Left kidney (tissue), 8 donors: ENCODE measurements at places on chromosomes 11 and 22.

DNA sequence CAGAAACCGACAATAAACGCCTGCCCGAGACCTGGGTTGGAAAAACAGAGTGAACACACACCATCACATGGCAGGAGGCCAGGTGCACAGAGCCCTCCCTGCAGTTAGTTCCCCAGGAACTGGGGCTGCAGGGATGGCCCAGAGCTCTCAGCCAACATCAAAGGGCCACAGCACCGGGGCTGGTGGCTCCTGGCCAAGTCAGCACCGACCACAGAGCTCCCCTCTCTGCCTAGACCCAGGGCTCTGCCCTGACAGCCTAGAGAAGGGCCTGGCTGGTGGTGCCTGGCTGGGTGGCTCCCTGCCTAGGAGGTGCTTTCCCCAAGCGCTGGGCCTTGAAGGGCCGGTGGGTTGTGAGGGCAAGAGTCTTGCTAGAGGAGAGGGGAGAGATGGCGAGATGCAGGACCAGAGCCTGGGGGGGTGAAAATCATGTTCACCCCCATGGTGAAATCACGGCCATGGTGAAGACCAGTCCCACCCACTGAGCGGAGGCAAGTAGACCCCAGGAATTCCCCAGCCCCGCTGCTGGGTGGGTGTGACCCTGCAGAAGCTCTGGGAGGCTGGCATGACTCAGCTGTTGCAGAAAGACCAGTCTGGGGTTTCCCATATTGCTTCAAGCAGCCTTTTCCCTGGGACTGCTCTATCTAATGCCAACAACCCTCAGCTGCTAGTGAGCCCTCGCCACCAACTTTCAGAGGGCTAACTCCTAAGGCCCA is 7.2 kb upstream of the BID start:
- DNase-seq = no peak

DNA sequence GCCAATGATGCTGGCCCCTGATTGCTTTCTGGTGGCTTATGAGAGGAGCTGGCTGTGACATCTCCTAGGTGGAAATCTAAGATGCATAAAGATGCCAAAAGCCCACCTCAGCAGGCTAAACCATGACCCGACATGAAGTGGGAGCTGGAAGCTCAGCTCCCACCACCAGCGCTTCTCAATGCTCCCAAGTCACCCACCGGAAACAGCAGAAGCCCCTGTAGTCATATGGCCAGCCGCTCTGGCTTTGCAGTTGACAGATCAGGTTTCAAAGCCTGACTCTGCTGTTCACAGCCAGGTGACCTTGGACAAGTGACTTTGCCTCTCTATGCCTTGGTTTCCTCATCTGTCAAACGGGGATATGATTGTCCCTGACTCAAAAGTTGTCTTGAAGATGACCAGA is 29.1 kb upstream of the ANO1 start:
- no peak for DNase-seq

- DNase-seq = no peak
Observed at GRCh38 chr11:57643802-57644201, 5.9 kb downstream of the YPEL4 start.

GRCh38 chr11:118170231-118170630 is 6.2 kb downstream of the SCN2B start:
- no peak for DNase-seq

- no peak for DNase-seq
Observed at GRCh38 chr11:24575392-24575791, 78.5 kb downstream of the LUZP2 start.

GRCh38 chr22:43854121-43854785 is 8.1 kb downstream of the SULT4A1 start:
- no peak for DNase-seq

DNA sequence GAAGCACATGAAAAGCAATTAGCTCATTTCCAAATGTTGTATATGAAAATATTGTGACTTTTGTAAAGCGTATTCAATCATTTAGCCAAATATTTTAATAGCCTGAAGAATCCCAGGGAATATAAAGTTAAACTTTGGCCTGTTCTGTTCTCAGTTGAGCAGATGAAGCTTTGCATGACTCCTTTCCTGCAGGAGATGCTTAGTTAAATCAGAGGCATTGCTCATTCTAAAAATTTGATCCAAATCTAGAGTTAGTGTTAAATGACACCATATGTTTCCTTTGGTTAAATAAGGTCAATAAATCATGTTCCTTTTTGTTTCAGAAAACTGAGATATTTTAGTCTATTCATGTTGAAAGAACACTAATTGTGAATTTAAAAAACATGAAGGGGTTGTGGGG is 51.2 kb upstream of the BIRC3 start:
- no peak for DNase-seq

DNA sequence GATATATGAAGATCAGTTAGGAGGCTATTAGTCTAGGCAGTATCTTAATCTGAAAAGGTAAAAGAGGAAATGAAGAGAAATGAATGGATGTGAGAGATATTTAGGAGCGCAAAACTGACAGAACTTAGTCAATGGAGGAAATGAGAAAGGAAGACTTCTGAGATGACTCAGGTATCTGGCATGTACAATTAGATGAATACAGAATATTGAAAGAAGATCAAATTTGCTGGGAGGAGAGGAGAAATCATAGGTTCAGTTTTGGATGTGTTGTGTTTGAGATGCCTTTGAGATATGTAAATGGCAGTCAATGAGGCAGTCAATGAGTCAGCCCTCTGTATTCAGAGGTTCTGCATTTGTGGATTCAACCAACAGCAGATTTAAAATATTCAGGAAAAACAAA is 42.9 kb upstream of the GAB2 start:
- DNase-seq = no peak

GRCh38 chr11:130427581-130428315 is 661 bp downstream of the ADAMTS8 start:
- DNase-seq = no peak

- no peak for DNase-seq
Observed at GRCh38 chr22:18121954-18122554, 11.4 kb downstream of the TUBA8 start.

DNA sequence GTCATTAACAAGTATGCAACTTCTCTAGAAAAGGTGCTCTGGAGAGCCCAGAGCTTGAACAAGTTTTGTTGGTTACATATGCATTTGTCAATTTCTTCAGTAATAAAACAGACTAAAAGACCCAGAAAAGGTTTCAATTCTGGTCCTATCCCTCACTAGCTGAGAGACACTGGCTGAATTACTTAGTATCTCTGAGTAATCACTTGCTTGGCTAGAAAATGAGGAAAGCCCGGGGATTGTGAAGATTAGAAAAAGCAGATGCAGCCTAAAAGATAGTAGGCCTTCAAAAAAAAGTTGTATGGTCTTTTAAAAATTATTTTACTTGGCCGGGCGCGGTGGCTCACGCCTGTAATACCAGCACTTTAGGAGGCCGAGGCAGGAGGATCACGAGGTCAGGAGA is 41.2 kb downstream of the MAPK1 start:
- DNase-seq = no peak

DNA sequence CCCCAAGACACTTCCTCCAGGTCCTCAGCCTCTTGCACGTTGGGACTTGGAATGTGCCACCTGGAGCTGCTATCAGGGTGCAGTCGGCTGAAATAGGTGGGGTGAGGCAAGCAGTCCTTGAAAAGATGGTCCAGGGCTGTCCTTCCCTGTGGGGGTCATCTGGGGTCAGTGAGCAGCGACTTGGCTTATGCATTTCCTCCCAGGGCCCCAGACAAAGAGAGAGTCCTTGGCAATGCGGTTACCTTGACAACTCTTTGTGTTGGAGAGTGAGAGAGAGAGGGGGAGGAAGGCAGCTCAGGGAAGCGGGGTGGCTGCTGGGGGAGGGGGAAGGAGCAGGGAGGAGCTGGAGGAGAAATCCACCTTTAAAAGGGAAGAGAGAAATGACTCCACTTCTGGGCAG is 93.8 kb downstream of the MIAT start:
- peak; percentile 70 for DNase-seq

DNA sequence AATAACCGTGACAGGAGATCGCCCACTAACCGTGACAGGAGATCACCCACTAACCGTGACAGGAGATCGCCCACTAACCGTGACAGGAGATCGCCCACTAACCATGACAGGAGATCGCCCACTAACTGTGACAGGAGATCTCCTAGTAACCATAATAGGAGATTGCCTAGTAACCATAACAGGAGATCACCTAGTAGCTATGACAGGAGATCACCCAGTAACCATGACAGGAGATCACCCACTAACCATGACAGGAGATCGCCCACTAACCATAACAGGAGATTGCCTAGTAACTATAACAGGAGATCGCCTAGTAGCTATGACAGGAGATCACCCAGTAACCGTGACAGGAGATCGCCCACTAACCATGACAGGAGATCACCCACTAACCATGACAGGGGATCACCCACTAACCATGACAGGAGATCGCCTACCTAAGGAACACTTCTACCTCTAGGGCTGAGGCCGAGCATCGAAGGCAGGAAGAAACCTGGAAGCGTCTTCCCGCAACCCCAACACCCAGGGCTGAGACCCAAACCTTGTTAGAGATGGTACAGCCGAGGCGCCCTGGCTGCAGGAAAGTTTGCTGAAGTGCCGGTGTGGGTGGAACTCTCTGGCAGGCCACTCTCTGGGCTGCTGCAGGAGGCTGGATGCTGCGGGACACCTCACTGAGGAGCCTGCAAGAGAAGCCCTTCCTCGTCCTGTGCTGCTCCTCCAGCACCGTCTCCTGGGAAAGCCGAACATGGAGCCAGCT is 67.5 kb upstream of the THY1 start:
- no peak for DNase-seq

DNA sequence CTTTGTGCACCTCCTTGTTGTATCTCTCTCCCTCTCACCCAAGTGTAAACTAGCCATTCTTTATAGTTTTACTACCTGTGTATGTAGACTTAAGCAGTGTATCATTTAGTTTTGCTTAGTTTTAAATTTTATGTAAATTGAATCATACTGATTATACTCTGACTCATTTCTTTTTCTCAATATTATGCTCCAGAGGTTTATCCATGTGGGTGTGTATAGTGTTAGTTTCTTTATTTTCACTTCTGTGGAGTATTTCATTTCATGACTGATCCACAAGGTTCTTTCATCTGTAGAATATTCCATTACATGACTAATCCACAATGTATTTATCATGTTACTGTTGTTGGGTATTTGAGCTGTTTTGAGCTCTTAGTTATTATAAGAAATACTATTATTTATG is 62.0 kb downstream of the CCDC34 start:
- no peak for DNase-seq

- no peak for DNase-seq
Observed at GRCh38 chr11:70506658-70506970, 108.3 kb downstream of the CTTN start.

- no peak for DNase-seq
Observed at GRCh38 chr11:112784323-112785073, 176.7 kb upstream of the NCAM1 start.
